Stimulated activated CD8-positive, alpha-beta memory T cell treated with anti-CD3 and anti-CD28 coated beads, Interleukin-7, amount 100 ng/mL, for 1 hour (primary cell): ENCODE measurements at places on chromosomes 6 and 20.

DNA sequence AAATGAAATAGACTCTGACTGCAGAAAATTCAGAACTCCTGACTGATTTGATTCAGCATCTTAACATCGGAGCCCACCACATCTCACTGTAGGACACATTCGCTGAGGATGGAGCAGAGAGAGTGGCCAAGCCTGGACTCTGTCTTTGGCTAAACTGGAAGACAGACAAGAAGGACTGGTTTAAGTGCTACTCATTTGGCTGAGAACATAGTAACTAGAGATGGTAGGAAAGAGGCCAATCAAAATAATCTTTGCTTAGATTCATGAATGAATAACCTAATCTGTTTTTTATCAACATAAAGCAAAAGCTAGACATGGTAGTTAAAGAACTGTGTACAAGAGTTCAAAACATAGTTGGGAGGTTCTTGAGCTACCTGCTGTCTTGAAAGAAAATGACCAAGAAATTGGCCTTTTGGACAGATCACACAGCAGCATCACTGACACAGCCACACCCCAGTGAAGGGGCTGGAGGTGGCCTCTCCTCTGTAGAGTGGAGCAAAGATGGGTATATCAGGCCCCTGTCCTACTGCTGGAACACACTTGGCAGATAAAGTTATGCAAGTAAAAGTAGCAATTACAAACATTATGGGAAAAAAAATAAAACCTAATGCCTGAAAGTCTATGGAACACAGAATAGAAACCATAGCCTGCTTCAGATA lies 87.1 kb upstream of the NT5E start:
- no peak for DNase-seq

GRCh38 chr6:91149956-91150705 lies 563.3 kb upstream of the MAP3K7 start:
- no peak for DNase-seq

GRCh38 chr20:3710703-3711483 lies 1.5 kb downstream of the SIGLEC1 start:
- DNase-seq, result peak; percentile 61

DNA sequence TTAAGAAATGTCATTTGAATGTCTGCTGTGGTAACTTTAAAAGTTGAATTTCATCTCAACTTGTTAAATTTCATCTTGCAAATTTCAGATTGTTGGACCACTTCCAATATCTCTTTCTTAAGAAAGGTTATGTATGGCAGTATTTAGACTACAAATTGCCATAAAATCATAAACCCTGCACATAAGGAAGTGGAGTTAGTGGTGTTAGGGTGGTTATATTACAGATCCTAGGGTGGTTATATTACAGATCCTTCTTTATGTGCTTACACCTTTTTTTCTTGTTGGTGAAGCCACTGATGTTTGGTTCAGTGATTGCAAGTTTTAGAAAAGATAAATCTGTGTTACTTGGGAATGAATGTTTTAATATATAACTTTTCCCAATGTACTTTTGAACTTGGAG lies 9.0 kb downstream of the DSE start:
- DNase-seq, result no peak

- no peak for DNase-seq
Measured at GRCh38 chr6:137727216-137727765, 139.8 kb upstream of the TNFAIP3 start.

- DNase-seq, result no peak
Measured at GRCh38 chr6:11640486-11640885, 102.9 kb downstream of the TMEM170B start.

- no peak for DNase-seq
Measured at GRCh38 chr20:10218536-10219451, at the start of gene SNAP25. Gene SNAP25 (plus strand): TSS chr20:10218830. CDS start chr20:10275492, 56,662 bp downstream.

DNA sequence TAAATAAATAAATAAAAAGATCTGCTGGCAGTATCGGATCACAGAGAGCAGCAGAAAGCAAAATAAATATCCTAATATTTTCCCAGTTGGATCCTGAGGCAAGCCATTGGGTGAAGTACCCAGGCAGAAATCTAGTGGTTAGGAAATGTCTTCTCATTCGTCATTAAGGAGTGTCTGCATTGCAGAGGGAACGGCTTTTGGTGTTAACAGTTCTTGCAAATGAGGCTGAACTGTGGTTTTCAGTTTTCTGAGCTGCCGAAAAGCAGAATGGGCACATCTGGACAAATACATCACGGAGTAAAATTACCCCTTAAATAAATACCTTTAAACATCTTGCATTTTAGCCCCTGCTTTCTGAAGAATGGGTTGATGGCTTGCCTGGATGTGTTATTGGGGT lies 82.3 kb upstream of the MPC1 start:
- no peak for DNase-seq

GRCh38 chr20:23541776-23542175 lies 26.5 kb downstream of the CST9L start:
- no peak for DNase-seq

DNA sequence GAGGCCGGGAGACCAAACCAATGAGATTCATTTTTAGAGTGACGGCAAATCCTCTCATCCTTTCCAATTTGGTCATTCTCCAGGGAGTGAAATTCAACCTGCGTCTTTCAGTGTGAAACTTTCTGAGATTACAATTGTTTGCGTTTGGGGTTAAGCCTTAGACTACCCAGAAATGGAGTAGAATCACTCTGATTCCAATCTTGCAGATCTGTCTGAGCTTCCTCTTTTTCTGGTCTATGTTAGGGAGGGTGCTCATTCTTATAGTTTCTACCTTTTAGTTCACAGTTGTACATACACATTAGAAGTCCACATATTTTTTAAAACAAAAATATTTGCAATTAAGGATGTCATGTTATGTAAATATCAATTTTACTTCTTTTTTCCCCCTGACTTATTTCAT lies 183.0 kb upstream of the PHACTR1 start:
- DNase-seq, result no peak

DNA sequence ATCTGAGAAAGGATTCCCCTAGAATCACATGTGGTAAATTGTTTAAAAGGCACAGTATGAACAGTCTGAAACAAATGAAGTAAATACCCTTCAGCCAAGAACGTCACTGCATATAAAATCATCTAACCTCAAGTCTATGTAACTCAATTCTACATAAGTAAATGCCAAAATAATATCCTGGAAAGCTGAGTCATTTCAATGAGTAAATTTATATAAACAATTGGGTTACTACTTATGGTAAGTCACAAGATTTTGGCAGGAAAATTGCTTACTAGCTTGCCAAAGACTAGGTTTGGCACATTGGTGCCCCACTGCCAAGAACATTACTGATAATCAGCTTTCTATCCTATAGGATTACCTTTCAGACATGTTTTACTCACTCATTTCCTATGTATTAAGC lies 8.4 kb downstream of the GMDS start:
- no peak for DNase-seq

DNA sequence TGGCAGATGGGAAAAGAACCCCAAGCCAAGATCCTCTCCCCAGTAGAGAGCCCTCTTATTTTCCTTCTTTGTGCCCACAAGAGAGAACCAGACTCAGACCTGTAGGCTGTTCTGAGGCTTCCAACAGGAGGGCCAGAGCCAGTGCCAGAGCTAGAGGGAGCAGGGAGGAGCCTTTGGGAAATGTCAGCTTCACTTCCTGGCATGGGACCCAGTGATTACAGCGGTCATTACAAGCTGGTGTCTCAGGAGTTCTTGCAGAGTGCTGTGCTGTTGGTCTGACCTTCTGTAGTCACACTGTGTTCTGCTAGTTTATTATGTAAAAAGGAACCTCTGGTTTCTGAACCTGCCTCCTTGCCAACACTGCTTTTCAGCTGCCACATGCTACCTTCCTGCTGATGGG lies 38.9 kb downstream of the STK35 start:
- DNase-seq, result no peak

GRCh38 chr6:164184410-164184809 lies 769.9 kb downstream of the QKI start:
- DNase-seq, result no peak
